Vagina (tissue), 2 donors: ENCODE measurements at places on chromosomes 13 and 19.

- DNase-seq: no peak
These were observed 20.6 kb upstream of the CABP5 start for GRCh38 chr19:48064509-48064908.

- DNase-seq: no peak
These were observed 253 bp upstream of the TPTE2 start for GRCh38 chr13:19561585-19561984.

GRCh38 chr19:19113040-19113626, 25.1 kb downstream of the TMEM161A start:
- DNase-seq: no peak

DNA sequence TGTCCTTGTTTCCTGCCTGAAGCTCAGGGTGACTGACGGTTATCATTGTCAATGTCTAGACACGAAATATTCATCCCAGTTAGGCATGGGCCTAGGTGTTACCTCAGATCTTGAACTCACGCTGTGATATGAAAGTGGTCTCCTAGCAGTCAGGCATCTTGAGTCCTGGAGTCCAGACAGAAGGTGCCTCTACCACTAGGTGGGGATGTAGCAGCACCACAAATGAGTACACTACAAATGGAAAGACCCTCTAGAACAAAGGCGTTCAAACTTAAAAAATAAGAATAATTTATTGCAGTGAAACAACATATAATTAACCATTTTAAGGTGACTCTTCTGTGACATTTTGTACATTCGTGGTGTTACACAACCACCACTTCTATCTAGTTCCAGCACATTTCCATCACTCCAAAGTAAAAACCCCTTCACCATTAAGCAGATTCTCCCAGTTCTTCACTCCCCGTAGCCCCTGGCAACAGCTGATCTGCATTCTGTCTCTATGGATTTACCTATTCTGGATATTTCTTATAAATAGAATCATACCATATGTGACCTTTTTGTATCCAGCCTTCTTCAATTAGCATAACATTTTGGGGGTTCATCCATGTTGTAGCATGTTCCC, 11.9 kb upstream of the FRY start:
- DNase-seq: no peak

- DNase-seq: no peak
These were observed 111.8 kb downstream of the SACS start for GRCh38 chr13:23321535-23322241.

DNA sequence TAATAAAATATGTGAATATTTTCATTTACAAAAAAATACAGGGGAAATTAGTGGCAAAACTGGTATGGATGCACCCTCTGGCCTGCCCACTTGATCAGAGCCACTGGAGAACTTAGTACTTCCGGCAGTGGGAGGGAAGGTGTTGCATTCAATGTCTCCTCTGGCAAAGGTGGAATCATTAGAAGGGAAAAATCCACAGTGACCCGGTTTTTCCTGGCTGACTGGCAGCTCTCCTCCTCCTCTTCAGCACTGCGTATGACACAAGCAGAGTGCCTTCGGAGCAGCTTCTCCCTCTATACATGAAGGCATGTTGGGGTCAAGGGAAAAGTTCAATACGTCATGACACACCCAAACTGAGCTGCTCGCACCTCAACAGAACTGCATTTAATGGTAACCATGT, 102.0 kb upstream of the SLC15A1 start:
- DNase-seq: no peak

DNA sequence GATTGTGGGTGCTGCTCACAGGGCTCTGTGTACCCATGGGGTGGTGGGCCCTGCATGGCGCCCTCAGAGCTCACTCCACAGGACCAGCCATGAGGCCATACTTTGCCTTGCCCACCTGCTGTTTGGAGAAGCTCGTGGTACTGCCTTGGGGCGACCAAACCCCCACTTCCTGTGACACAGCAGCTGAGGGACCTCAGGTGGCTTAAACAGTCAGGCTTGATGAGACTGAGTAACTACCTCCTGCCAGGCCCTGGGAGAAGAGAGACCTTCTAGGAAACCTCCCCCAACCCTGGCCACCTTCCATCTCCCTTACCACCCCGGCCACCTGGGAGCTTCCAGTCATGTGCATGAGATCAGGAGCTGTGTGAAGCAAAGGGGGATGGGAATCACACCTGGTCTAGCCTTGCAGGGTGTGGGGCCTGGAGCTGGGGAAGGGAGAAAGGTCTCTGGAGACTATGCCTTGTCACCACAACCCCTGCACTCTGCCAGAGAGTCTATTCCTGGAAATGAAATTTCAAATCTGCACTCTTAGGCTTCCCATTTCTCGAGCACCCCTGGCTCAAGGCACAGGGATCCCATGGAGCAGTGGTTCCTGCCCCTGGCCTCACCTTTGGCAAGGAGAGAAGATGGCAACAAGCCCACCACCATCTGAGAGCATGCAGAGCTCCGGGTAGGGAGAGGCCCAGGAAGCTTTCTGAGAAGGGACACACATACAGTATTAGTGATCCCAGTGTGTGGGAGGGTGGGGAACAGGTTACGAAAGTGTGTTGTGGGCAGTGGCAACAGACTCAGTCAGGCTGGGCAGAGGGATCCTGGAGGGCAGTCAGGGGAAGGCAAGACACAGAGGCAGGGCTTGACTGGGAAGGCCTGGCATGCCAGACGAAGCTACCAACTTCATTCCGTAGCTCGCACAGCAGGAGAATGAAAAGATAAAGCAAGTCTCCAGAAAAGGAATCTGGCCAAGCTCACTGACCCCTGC, 125.0 kb downstream of the URI1 start:
- DNase-seq: no peak

GRCh38 chr13:79710376-79710775, 229.4 kb downstream of the NDFIP2 start:
- DNase-seq: no peak

GRCh38 chr13:90187478-90188350, 1159.8 kb upstream of the MIR17HG start:
- DNase-seq: no peak

GRCh38 chr13:108306860-108307259, 37.3 kb downstream of the TNFSF13B start:
- no peak for DNase-seq

- no peak for DNase-seq
These were observed 84.3 kb upstream of the NBEA start for GRCh38 chr13:34857558-34858325.

GRCh38 chr19:16359074-16359473, 34.4 kb downstream of the KLF2 start:
- no peak for DNase-seq

DNA sequence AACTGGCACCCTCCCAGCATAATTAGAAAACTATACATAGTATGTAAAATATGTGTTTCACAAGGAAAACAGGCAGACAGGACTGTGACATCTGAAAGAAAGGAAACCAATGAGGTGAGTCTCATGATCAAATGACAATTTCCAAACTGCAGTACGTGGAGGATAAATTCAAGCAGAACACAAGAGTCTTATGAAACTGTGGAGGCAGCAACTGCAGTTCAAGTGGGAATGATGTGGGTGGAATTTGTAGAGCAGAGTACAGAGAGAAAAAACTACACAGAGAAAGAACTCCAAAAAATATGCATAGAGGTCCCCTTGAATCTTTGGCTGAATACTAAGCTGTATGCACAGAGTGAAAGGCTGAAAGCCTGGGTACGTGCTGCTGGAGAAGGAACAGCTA, 9.7 kb downstream of the SIGLEC6 start:
- DNase-seq: no peak

- DNase-seq: no peak
These were observed 8.5 kb upstream of the SYT5 start for GRCh38 chr19:55188625-55189024.

DNA sequence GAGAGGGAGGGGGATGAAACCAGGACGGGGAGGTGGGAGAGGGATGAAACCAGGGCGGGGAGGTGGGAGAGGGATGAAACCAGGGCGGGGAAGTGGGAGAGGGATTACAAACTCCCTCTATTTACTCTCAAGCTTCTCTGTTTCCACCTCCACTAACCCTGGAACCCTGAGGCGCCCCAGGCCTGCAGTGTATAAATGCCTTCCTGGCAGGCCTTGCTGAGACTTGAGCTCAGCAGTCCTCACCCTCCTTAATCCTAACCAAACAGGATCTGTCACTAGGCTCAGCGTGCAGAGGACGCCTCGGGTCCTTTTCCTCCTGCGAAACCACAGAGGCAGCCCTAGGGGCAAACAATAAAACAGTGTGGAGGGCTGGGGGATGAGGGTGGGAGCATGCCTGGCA, 32.1 kb upstream of the OR1M1 start:
- no peak for DNase-seq

DNA sequence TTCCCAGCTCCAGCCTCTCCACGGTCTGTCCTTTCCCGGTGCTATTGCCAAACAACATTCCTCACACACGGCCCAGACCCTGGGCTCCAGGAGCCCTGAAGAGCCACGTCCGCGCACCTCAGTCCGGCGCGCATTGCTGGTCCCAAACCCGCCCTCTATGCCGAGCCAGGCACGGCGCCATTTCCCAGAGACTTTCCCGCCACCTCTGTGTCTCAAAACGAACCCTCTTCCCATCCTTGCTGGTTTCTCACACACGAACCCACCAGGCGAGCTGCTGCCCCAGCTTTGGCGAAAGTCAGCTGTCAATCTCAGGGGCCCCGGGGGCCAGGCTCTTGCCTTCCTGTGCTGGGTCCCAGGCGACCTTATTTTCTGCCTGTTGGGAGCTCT, 28.0 kb upstream of the F7 start:
- no peak for DNase-seq

GRCh38 chr19:38977445-38978325, 2.1 kb upstream of the FBXO17 start:
- DNase-seq: no peak

- peak; percentile 29 for DNase-seq
These were observed 183.2 kb upstream of the SOX1 start for GRCh38 chr13:111883571-111884343.

DNA sequence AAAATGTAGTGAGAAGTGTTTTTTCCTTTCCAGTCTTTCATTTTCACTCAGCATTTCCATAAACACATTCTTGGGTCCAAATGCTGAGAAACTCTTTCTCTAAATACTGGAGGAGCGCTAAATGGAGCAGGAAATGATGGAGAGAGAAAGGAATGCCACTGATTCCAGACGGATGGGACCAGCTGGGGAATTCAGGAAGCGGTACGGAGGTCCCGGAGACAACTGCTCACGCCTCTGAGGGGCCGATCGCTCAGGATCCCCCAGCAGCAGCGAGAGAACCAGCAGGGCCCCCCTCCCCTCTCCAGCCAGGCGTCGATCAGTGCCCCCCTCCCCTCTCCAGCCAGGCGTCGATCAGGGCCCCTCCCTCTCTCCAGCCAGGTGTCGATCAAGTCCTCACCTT, 13.2 kb downstream of the RASA3 start:
- DNase-seq: no peak

DNA sequence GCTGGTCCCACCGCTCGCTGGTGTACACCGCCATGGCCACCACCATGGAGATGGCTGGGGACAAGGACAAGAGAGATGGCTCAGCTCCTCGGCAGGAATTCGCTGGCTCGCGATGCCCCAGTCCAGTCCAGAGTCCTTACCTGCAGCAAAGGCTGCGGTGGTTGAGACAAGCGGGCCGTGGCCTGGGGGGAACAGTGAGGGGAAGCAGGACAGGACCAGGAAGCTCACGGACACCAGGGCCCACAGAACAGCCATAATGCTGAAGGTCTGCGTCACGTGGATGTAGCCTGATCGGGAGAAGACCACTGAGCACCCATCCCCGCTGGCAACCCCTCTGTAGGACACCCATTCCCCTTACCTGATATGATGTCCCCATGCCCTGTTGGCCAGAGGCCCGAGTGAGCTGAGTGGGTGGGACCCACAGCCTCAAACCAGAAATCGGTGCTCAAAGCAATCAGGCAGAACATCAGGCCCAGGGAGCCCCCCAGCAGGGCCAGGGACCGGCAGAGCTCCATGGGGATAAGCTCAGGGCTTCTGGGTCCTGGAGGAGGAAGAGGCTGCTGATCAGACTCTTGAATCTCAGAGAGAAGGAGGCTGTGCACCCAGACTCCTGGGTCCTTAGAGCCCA, 319 bp downstream of the NKG7 start:
- DNase-seq: no peak

- no peak for DNase-seq
These were observed 1.7 kb downstream of the COL4A2 start for GRCh38 chr13:110308656-110309359.

GRCh38 chr19:48296963-48297734, 27.3 kb downstream of the ZNF114 start:
- no peak for DNase-seq

DNA sequence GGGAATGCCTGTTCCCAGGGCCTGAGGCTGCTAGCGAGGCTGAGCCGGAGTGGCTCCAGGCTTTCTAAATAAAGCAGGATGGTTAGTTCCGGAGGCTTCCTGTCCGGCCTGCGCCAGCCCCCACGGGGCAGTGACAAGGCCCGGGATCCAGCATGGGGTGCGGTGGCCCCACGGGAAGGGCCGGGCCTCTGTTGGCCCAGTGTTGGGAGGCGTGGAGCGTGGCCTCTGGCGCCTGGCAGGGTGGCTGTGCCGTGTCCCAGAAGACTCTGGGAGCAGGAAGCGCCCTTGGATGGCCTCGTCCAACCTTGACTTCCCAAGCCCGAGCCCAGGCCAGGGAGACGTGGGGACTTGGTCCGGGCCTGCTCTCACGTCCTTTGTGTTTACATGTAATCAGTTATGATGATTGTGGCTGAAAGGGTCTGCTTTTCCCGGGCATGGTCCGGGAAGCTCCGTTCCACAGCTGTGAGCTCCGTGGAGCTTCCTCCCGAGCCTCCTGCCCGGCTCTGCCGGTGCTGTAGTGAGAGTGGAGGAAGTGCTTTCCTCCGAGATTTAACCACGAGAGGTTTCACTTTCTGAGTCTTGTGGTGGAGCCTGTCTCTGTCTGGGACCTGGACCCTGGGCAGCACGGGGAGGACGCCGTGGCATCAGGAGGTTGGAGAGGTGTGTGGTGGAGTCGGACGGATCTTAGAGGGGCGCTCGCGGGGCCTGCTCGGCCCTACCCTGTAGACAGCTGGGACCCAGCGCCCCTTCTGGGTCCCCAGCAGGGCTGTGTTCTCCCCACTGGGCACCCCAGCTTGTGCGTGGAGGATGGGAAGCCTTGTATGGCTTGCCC, 4.6 kb downstream of the GNA11 start:
- no peak for DNase-seq

DNA sequence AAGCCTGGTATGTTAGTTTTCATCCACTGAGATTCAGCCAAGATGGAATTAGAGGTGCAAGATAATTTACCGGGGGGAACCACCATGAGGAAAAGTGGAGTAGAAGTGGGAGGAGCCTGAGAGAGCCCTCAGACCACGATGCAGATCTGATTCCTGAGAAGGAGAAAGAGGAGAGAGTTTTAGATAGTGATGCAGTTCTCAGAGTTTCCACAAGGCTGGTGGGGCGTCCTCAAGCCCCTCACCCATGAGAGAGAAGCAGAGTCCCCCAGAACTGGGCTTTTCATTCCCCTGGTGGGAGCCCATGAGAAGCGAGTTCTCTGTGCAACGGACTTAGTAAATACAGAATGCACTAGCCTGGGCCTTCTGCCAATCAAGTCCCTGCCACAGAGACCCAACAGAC, 18.1 kb downstream of the CEACAM5 start:
- DNase-seq: no peak

GRCh38 chr19:2167896-2168618, 4.3 kb downstream of the DOT1L start:
- DNase-seq: no peak
